Erythroblast (primary cell): ENCODE measurements at places on chromosomes 6 and 20.

- DNase-seq: no peak
Observed at GRCh38 chr6:20024316-20024673, 187.1 kb downstream of the ID4 start.

DNA sequence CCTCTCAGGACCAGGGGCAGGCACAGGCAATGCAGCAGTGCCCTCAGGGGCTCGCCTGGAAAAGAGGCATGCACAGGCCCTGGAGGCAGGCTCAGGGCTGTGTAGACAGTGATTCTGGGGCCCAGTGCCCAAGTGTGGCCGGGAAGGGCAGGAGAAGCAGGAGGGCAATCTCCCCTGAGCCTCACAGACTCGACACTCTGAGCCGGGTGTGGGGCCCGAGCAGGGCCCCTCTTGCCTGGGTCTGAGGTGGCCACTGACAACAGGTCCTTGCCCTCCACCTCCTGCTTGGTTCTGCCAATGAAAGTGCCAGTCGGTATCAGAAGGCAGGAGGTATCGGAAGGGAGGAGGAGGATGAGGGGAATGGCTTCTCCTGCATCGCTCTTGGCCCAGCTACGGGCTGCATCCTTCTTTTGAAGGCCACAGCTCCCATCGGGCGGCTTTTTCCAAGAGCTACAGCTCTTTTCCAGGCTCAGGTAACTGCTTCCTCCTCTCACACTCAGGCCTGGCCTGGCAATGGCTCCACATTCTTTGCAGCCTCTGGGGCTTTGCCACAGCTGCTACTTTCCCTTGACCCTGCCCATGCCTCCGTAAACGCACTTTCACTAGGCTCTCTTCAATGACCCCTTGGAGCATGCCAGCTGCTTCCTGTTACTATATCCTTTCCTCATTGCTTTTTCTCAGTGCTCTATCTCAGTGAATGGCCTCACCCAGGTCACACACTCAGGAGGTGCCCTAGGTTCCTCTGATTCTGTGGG lies 24.5 kb downstream of the GABRR2 start:
- no peak for DNase-seq

DNA sequence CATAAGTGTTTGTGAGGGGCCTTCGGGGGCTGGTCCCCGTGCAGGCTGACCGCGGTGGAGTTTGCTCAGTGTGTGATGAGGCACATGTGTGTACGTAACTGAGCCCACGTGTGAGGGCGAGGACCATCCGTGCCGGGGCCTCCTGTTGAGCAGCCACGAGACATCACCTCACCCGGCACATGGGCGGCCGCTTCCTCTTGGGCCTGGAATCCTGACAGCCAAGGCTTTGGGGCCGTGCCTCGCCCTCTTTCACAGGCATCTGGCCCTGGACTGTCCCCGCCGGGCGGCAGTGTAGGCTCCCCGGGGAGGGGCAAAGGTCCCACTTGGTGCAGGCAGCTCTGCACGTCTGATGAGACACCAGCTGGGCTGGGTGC lies 202.3 kb downstream of the DLL1 start:
- no peak for DNase-seq

- DNase-seq: peak; percentile 94
Observed at GRCh38 chr6:41786451-41787218, 859 bp upstream of the TOMM6 start.

DNA sequence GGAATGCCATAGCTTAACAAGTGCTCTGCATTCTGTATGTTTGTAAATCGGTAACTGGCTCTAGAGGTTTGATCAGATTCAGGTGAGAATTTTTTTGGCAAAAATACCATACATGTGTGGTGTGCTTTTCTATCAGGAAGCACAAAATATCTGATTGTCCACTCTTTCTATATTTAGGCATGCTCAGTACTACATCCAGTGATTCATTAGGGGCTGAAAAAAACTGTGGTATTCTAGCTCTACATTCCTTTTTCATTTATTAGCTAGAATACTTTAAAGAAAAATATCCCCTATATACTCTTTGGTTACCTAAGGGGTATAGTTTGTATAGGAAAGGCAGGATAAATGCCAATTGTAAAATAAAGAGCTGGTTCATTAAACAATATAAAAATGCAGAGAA lies 10.6 kb upstream of the ELOVL2 start:
- DNase-seq: no peak

DNA sequence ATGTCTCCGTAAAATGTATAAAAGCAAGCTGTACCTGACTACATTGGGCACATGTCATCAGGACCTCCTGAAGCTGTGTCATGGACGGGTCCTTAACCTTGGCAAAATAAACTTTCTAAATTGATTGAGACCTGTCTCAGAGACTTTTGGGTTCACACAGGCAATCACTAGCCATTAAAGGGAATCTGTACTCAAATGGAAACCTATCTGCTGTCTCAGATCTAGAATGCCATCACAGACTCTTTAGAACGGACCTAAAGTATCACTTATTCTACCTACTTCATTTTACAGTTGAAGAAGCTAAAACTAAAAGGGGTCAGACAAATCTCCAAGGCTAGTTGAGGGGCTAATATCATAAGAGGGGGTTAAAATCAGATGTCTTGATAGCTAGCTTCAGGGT lies 11.1 kb downstream of the SAMD3 start:
- DNase-seq: no peak

GRCh38 chr6:11366183-11366933 lies 133.9 kb upstream of the NEDD9 start:
- DNase-seq: no peak

DNA sequence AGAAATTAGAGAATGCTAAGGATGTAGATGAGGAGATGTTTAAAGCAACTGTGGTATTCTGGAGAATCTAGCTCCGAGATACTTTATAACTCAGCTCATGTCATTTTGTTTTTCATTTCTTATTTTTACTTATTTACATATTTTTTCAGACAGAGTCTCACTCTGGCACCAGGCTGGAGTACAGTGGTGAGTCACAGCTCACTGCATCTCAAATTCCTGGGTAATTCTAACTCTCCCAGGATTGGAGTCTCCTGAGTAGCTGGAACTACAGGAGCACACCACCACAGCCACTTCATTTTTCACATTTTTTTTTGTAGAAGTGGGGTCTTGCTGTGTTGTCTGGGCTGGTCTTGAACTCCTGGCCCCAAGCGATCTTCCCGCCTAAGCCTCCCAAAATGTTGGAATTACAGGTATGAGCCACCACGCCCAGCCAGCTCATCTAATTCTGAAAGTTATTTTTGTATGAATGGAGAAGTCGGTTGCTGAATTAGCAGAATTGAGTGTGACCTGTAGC lies 94.3 kb upstream of the FAM8A1 start:
- no peak for DNase-seq

DNA sequence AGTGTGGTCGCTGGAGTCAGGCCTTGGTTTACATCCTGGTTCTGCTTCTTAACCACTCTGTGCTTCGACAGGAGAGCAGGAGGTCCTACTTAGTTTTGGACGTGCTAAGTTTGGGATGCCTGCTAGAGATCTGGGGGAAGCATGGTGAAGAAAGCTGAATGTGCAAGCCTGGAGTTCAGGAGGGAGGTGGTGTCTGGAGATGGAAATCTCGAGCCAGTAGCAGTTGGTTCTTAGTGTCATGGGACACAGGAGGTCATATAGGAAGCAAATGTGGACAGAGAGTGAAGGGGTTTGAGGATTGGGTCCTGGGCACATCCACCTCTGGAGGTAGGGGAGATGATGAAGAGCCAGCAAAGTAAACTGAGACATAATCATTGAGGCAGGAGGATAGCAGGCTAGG lies 131.4 kb downstream of the SYCP2 start:
- DNase-seq: no peak

DNA sequence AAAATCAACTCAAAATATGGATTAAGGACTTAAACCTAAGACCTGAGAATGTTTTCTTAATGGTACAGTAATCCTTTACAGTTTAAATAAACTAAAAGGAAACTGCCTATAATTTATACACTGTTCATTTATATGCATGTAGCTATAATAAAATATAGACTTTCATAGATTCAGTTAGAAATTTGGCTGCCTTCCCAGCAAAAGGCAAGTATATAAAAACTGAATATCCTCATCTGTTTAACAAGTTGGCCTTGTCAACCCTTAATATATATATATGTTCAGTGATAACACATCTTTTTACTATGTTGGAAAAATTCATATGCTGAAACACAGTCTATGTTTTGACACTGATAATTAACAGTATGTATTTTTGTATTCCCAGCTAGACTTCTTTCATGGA lies 123.1 kb downstream of the GRIK2 start:
- DNase-seq: no peak

DNA sequence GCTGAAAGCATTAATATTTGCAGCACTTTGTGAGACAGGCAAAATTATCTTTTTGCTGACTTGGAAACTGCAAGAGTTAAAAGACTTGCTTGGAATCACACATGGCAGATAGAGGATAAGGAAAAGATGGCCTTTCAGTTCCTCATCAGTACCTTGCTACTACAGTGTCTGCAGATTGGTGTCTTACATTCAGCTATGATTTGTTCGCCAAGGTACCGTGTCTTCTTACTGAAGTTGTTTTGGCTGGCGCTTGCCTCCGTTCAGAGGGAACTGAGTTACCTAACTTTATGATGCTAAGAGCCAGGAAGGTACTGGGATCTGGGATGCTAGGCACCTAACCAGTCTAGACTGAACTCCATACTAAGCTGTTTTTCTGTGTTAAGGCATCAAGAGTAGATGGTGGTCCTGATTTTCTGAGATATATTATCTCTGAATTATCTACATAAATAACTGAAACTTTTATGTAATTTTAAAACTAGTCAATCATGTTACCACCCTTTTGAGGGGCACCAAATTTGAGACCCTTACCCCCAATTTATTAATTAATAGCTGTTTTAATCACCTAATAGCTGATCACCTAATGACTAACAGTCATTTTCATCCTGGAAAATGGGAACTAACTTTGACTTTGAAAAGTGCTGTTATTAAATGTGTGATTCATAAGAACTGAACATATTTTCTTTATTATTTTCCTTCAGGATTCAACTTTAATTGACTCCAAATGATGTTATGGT lies 2.5 kb downstream of the WTAP start:
- peak; percentile 27 for DNase-seq

DNA sequence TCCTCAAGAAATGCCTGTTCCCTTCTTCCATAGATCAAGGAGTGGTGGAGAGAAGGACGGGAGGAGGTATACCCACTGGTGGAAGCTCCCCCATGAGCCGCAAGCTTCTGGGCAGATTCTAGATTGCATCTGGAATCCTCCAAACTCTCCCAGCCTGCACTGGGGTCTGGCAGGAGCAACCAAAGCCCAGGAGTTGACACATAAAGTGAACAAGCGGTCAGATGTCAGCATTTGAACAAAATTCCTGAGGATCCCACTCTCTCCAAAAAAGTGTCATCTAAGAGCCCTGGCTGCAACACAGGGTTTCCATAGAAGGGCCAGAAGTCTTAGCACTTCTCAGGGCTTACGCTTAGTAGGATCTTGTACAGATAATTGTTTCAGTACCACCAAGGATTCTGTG lies 88.2 kb downstream of the KCNB1 start:
- no peak for DNase-seq

DNA sequence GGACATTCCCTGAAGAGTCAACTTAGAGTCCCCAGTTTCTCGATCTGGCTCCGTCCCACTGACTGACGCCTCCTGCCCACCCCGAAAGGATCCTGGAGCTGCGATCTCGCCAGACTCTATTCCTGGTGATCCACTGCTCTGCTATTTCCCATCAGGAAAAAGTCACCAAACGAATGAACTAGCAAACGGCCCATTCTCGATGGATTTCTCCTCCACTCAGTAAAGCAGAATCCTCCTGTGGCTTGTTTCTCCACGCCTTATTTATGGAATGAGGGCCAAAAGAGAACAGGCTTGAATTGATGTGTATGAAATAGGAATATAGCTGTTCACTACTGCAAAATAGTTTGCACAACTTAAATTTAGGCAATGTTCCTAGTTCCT lies 5.4 kb downstream of the NKX2-4 start:
- DNase-seq: no peak

- no peak for DNase-seq
Observed at GRCh38 chr6:119587537-119587936, 238.0 kb upstream of the MAN1A1 start.

DNA sequence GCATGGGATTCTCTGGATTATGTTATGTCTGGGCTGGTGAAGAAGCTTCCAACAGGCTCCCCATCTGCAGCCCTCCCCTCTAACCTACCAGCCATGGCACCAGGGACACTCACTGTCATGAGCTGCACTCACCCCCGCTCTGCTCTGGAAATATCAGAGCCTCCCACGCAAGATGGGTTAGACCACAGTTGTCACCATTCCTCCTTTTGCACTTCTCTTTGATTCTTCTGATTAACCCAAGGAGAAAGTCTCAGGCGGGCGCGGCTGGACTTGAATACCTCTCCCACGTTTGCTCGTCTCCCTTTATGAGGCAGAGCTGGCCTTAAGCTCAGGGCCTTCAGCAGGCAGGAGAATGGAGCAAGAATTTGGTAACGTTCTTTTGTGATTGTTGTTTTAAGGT lies 128.1 kb downstream of the CEBPB start:
- no peak for DNase-seq

DNA sequence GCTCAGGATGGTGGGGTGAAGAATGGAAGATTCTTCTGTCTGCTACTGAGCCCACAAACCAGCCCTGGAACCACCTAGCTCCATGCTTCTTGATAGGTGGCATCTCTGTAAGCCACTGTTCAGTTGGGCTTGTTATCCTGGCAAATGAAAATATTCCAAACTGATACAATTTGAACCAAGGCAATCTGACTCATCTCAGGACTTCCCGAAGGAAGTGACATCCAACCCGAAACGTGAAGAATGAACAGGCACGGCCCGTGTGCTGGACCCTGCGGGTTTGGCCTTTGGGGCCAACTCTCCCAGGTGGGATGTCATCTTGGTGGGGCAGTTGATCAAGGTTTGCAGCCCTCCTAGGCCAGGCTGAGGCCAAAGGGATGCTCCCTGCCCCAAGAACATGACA lies 160.3 kb downstream of the PREX1 start:
- no peak for DNase-seq

GRCh38 chr6:130781557-130781956 lies 45.6 kb upstream of the SMLR1 start:
- no peak for DNase-seq

GRCh38 chr6:116354236-116354635 lies 16.5 kb upstream of the DSE start:
- DNase-seq: no peak

- DNase-seq: peak; percentile 82
Observed at GRCh38 chr6:149723771-149724417, 6.0 kb upstream of the LATS1 start.

DNA sequence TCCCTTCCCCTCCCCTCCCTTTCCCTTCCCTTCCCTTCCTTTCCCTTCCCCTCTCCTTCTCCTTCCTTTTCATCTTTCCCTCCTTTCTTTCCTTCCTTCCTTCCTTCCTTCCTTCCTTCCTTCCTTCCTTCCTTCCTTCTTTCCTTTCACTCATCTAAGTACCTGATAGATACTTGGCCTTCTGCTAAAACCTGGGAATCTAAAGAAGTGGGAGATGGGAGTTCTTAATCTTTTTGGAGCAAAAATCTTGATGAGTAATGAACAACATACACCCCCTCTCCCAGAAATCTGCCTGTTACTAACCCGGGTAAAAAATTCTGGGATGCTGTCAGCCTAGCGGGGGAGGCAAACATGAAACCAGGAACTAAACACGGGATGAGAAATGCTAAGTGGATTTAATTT lies 100.7 kb downstream of the VEGFA start:
- no peak for DNase-seq

GRCh38 chr6:136563386-136564152 lies 13.3 kb upstream of the MAP7 start:
- DNase-seq: no peak
